CD4-positive, alpha-beta T cell treated with Interleukin-6 for 4 hours (primary cell): ENCODE measurements at places on chromosomes 6 and 20.
A peak's percentile ranks its signal among the peaks of the same experiment; 100 is the strongest.

DNA sequence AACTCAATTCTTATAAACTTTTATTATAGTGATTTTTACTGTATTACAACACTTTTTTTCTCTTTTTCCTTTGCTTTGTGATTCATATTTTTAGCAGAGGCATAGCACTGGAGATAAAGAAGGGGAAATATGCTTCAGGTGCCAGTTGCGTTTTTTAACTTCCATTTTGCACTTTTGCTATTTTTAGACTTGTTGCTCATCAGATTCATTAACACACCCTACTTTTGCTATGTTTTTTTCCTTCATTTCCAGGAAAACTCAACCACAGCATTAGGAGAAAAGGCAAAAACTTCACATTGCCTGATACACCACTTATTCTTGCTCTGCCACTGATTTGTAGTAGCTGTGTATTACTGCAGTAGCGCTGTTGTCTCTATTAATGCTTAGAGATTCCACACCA is 8.0 kb upstream of the TMEM30A start:
- DNase-seq = no peak

GRCh38 chr20:47551841-47552240 is 50.2 kb downstream of the NCOA3 start:
- DNase-seq = no peak

GRCh38 chr6:129469070-129469662 is 240.8 kb downstream of the ARHGAP18 start:
- DNase-seq = no peak

- DNase-seq = no peak
Measured at GRCh38 chr6:127176146-127176545, 57.7 kb downstream of the RSPO3 start.

DNA sequence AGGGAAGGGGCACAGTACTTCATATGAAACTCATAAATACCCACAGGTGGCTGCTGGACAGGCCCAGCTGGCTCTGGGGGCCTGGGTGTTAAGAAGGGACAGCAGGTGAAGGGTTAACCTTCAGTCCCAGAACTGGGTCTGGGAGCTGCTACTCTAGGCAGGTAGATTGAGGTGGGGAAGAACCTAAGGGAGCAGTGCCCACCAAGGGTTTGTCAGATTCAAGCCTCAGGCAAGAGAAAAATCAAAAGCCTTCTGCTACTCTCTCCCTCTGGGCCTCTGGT is 5.6 kb downstream of the RPL10A start:
- no peak for DNase-seq

DNA sequence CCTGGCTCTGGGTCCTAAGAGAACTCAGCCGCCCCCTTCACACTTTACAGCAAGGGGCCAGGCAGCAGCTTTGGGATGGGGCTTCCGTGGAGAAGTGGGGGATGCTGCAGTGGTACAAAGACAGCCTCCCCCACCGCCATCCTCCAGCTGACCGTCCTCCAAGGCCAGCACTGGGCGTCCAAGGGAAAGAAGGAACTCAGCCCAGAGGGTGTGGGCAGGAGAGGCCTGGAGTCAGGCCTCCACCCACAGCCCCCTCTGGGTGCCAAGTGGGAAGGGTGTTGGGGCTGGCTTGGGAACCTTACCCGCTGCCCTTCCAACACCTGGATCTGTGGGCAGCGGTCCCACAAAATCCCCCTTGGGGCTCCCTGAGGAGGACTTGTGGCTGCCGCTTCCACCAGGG is 13.1 kb downstream of the STMN3 start:
- DNase-seq = peak; percentile 17

DNA sequence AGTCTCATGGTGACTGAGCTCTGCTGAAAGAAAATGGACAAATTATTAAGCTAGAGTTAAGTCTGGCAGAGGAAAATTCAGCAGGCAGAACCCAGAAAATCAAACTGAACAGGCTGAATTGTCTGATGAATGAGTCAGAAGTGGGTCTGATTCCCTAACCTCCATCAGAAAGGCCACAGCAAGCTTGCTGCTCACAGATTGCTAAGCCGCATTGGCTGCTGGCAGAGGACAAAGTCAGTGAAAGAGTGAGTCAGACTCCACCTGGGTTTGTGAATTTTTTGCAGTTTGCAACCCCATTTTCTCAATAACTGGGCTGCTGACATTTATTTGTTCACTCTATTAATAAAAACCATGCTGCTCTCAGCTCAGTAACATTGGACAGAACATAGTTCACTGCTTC is 191.3 kb downstream of the EPM2A start:
- no peak for DNase-seq

- no peak for DNase-seq
Measured at GRCh38 chr6:119308048-119308570, 41.5 kb downstream of the MAN1A1 start.

DNA sequence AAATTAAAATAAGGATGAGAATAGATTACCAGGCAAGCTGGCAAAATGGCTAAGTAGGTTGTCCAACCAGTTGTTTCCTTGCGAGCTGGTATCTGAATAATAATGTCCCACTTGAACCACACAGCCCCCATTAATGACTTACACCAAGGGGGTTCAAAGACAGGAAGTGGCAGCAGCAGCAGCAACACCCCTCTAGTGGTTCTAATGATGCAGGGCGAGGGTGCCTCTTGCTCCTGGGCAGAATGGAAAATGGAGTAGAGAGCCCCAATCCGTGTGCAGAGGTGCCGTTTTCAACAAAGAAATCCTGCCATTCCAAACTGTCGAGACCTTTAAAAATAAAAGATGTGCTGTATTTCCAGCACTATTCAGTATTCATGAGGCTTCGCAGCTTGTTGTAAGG is 218.1 kb downstream of the TSHZ2 start:
- DNase-seq = no peak

GRCh38 chr6:39558079-39558478 is 167.1 kb downstream of the KIF6 start:
- DNase-seq = no peak

DNA sequence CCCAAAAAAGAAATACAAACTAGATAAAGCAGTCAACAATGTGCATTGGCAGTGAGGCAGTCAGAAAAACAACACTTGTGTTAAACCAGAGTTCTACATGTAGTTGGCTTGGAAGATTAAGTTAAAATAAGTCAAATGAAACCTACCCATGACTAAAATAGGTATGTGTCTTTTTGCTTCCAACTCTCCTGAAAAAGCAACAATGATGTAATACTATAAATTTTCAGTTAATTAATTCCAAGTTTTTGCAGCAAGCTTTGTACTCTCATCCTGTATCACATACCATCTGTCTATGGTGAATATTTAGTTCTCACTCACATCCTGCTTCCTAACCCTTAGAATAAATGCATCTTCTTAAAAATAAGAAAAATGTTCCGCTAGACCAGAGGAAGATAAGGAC is 261.5 kb downstream of the KIF16B start:
- no peak for DNase-seq

DNA sequence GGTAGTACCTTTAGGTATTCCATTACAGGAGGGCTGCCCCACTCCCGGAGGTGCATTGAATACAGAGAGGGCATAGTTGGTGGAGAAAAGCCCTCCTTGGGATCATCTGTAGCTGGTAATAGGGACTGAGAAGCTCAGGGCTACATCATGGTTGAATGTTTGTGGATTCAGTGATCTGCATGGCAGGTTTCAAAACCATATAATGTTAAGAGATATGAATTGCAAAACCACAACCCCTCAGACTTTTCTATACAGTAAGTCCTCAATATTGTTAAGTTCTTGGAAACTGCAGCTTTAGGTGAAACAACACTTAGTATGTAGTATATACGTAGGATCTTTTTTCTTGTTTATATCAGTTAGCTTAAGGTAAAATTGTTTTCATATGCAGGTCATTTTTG is 11.3 kb downstream of the TULP4 start:
- no peak for DNase-seq

DNA sequence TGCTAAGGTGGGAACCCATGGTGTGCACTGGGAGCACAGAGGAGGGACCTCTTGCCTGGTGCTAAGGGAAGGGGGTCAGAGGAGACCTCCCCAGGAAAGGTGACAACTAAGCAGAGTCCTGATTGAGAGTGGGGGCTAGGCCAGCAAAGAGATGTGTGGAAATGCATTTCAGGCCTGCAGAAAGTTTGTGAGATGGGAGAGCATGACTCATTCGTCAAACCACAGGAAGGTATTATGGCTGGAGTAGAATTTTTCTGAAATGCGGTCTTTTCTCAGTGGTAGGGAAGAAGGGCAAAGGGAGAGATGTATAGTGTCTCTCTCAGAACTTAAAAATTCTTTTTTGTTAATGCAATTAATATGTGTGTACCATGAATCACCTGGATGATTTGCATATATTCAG is 23.6 kb upstream of the EDN1 start:
- no peak for DNase-seq

GRCh38 chr6:22113026-22113766 is 183.6 kb downstream of the PRL start:
- DNase-seq = no peak

DNA sequence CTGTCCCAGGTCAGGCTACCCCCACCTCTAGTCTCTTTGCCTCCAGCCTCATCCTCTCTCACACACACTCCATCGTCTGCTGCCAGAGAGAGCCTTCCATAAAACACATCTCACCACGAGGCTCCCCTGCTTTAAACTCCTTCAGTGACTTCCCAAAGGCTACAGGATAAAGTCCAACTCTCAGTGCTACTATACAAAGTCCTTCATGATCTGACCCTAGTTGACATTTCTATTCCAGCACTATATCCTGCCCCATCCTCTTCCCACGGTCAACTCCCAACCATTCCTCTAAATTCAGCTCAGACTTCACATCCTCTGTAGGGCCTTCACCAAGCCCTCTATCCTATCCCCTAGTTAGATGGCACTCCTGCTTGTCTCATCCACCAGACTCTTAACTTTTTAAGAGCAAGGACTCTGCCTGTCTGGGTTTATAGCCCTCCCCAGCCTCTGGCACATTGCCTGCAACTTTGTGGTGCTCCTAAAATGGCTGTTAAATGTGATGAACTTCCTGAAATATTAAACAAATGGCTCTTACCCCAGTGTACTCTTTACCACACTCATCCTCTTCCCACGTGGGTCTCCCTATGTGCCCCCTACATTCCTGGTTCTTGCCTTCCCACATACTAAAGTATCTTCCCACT is 36.1 kb downstream of the KIF16B start:
- no peak for DNase-seq

DNA sequence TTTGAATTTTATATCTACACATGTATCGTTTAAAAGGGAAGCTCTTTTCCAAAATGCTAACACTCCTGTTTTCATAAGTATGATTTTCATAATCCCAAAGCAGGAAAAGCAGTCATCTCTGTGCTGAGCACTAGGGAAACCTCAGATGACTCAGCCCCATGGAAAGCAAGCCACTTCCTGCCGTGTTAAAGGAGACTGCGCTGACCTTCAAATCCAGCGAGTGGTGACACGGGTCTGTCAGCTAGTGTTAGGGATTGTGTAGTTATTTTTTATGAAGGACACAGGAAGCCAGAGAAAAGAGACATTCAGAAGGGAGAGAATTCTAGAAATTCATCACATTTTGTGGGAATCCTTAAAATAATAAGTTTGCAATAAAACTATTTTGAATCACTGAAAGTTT is 57.0 kb upstream of the CD93 start:
- no peak for DNase-seq

DNA sequence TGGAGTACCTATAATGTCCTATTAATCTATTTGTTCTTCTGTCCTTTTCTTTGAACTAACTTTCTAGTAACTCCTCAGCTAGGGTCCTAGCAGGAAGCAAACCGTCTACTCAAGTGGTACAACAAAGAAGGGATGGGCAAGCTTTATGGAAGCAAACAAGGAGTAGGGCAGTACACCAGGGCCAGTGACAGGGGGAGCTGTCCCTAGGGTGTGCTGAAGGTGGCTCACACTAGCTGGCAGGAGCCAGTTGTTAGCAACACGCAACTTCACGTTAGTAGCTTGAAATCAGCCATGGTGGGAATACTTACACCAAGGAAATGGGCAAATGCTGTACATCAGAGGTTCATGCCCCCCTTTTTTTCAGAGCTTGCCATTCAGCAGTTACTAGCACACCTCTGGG is 74.0 kb upstream of the EYA2 start:
- DNase-seq = no peak

DNA sequence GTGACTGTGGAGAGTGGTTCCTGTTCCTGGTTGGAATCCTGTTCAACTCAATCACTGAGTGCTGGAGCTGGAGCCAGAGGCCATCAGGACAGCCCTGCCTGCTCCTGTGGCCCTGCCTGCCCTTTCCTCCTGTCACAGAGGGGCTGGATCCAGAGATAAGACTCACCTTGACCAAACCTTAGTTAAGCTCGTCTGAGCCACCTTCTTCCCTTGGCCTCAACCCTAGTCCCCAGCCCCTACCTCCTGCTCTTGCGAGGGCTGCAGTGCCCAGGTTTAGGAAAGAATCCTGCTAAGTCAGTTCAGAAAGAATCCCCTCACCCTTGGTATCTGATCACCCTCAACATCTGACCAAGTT is 47.0 kb upstream of the CST5 start:
- DNase-seq = no peak

DNA sequence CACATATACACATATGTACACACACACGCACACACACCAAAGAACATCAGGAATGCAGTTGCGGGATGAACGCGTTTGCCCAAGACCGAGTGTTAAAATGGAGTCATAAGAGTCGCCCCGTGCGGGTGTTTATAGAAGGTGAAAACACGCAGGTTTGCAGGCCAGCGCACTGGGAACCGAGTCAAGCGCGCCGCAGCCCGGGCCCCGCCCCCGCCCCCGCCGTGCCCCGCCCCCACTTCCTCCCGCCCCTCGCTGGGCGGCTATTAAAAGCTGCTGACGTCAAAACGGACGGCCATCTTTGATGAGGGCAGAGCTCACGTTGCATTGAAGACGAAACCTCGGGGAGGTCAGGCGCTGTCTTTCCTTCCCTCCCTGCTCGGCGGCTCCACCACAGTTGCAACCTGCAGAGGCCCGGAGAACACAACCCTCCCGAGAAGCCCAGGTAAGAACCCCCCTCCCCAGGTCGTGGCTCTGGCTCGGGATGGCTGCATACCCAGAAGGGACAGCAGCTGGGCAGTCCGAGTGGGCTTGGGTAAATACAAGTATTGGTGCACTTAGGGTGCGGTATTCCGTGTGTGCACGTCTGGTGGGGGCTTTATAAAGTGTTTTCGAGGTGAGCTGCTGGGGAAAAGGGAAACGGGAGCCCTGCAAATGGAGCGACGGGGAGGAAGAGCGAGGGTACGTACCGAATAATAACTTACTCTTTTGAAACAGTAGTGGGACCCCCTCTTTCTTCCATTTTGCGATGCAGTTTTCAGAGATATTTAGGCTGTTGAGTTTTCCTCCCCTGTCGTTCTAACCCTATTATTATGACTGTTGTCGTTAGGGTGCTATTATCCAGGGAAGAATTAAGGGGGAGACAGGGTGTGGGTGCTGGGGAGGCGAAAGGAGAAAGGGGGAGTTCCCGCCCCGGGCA is at the start of gene SNAP25:
SNAP25 (plus strand) TSS at position 295 of the 916 bp plus-strand sequence. CDS start 56,662 bp downstream, outside the sequence.
- peak; percentile 26 for DNase-seq

DNA sequence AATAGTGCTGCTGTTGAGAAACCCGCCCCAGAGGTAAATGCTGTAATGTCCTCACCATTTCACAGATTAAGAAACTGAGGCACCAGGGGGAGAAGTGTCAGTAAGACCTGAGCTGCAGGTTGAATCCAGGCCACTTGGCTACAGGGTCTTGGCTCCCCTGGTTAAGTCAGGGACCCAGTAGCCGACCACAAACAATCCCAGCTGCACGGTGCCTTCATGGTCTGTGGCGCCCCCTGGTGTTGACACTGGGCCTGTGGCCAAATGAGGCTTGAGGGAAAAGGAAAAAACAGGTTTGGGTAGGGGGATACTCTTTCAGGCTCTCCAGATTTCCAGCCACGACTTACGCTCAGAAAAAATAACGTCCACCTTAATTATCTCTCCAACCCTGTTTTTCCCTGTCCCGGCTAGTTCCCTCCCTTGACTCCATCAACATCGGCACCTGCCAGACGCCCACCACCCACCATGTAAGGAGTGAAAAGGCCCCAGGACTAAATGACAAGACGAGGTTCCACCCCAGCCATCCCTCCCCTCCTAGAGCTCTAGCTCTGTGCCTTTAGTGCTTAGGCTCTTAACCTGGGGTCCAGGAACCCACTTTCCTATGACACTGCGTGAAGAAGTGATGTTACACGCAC is 47.7 kb upstream of the POLR1H start:
- DNase-seq = peak; percentile 37
